ENCODE measurements at places on chromosomes 13 and 19.
A peak's percentile ranks its signal among the peaks of the same experiment; 100 is the strongest.

- no peak for DNase-seq
Measured at GRCh38 chr19:14475251-14476073, at the start of gene PTGER1. Gene PTGER1 (minus strand): TSS chr19:14475354. CDS start chr19:14474320, 1,034 bp downstream.

DNA sequence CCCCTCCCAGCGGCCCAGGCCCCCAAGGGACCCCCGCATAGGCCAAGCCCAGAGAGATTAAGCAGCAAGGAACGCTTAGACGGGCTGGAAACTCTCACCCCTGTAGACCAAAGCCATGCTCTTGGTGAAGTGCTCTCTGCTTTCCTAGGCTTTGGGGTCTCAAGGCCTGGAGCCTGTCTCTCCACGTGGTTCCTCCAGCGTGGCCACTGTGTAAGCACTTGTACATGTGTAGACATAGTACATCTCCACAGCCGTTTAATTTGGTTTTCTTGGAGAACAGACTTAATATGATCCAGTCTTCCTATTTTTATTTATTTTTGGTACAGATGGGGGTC is 1.1 kb downstream of the NUDT19 start:
- peak; percentile 35 for DNase-seq

GRCh38 chr19:14030997-14031718 is 404 bp upstream of the IL27RA start:
- DNase-seq, result no peak

- peak; percentile 93 for DNase-seq
Measured at GRCh38 chr13:98664047-98664446, 87.1 kb upstream of the STK24 start.

GRCh38 chr13:32852526-32852925 is 163.7 kb upstream of the KL start:
- DNase-seq, result no peak

DNA sequence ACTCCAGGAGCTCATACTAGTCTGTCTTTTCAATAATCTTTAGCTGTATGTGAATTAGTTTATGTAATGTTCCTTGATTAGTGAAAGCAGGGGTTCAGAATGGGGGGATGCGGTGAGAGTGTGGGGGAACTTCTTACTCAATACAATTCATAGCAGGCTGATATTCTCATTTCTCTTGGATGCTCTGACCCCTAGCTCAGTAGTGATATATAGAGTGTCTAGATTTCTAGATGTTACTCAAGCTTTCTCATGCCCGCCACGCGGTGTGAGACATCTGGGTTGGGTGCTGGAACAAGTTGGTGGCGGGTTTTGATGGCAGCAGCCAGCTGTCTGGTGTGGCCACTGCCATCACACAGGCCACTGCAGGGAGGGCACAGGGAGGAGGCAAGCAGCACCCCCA is 39.3 kb upstream of the FLT1 start:
- no peak for DNase-seq

GRCh38 chr13:96792736-96793403 is 201.4 kb downstream of the OXGR1 start:
- DNase-seq, result no peak
